ENCODE measurements at places on chromosomes 7 and 10.

DNA sequence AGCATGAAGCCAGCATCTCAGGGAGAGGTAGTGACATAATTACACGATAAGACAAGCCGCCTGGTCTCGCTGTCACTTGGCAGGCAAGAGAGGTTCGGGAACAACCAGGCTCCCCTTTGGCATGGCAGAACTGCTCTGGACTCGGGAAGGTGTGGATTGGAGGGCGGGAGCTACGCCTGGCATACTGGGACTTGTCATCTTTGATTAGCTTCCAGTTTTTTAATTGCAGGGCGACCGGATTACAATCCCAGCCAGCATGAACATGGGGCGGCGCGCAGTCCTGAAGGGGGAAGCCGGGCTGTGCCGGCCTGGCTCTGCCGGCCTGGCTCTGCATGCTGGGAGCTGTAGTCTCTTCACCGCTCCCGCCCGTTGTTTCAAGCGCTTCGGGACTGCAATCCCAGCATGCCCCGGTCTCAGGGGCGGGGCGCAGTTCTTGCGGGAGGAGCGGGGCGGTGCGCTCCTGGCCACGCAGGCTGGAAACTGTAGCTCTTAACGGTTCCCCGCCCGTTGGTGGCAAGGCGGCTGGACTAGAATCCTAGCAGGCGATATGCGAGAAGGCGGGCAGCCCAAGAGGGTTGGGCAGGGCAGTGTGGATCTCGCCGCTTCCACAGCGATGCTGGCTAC, 45.5 kb upstream of the ZNF716 start:
- no peak for DNase-seq

GRCh38 chr7:108073305-108074070, 56.7 kb downstream of the LAMB4 start:
- DNase-seq: no peak

- no peak for DNase-seq
Measured at GRCh38 chr10:133028956-133029355, 58.8 kb upstream of the ADGRA1 start.

- DNase-seq: no peak
Measured at GRCh38 chr10:56763090-56763489, 402.0 kb upstream of the ZWINT start.

DNA sequence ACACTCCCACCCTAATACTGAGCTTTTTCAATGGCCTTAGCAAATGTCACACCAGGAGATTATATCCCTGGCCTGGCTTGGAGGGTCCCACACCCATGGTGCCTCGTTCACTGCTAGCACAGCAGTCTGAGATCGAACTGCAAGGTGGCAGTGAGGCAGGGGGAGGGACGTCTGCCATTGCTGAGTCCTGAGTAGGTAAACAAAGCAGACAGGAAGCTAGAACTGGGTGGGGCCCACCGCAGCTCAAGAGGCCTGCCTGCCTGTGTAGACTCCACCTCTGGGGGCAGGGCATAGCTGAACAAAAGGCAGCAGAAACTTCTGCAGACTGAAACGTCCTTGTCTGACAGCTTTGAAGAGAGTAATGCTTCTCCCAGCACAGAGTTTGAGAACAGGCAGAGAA, 338.9 kb upstream of the MBL2 start:
- DNase-seq: no peak

DNA sequence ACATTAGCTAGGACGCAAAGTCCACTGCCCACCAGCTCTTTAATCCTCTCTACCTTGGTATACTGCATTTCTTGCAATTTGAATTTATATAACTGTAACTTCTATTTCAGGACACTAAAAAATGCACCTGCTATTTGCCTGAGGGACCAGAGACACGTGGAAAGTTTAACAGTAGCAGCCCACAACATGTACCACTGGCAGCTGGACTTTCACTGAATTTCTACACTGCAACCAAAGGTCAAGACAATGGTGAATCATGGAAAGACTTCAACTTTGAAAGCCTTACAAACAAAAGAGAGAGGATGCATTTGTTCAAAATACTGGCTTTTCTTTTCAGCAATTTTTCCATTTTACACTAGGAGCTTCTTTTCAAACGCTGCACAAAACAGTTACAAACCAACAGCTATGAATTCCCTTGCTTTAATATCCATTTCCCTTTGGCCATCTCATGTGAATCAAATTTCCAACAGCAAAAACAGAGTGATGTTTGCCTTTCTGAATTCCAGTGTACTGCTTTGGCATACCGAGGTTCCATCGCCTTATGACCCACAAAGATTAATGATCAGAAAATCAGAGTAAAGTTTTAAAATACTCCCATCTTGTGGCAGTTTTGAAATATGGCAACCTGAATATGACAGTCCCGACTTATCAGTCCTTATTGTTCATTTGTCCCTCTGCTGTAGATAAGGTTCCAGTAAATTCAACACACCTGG, 29.9 kb upstream of the HNRNPH3 start:
- no peak for DNase-seq

- DNase-seq: no peak
Measured at GRCh38 chr7:158238616-158239289, 348.9 kb downstream of the PTPRN2 start.

DNA sequence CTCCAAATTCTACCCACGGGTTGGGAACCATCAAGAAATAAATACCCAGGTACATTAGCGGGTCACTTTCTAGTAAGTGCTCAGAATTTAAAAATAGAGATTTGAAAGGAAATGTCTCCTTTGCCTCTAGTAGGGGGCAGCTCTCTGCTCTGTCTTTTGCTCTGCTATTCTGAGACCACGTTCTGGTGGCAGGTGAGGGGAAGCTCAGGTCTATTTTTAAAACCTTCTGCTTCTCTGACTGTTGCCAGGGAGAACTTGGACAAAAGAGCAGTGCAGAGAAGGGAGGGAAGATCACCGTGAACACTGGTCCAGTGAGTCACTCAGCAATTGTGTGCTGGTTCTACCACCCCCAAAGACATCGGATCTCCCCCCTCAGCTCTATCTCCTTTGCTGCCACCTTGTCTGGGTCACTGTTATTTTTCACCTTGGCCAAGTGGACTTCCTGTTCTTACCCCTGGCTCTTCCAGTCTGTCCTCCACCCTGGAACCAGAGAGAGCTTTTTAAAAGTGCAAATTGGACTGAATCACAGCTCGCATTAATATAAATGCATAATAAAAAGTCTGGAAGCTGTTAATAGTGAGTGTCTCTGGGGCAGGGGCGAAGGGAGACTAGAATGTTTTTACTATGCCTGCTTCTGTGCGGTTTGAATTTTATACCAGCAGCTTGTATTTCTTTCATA, 72.4 kb upstream of the LOXL4 start:
- DNase-seq: no peak

- no peak for DNase-seq
Measured at GRCh38 chr10:78312197-78313047, 278.8 kb downstream of the RPS24 start.

DNA sequence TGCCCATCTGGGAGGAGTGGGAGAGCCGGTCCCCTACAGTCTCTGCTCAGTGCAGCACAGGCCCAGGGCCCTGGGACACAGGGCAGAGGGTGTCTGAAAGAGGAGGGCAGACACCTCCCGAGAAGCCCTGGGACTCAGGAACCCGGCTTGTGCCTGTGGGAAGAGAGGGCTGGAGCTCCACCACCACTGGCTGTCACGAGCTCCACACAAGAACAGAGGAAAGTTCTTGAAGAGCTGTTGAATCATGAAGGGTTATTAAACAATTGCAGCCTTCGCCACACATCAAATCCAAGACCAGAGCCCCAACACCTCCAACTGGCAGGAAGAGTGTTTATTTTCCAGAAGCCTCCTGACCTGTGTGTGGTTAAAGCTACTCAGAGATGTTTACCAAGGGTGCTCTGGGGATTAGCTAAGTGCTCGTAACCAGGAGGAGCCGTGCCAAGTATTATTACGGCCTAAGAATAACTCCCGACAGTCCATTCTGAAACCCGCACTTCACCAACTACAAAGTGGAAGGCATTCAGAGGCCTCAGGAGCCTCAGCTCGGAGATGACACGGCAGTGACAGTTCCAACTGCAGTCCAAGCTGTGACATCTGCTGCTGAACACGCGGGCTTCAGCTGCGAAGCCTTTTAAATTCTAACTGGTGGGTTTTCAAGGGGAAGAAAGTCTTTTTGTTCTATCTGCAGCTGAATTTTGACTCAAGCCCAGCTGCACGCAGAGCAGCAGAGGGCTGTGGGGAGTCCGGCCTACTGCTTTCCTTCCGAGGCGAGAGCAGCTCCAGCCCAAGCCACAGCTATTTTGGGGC, 75.1 kb downstream of the MAD1L1 start:
- no peak for DNase-seq

DNA sequence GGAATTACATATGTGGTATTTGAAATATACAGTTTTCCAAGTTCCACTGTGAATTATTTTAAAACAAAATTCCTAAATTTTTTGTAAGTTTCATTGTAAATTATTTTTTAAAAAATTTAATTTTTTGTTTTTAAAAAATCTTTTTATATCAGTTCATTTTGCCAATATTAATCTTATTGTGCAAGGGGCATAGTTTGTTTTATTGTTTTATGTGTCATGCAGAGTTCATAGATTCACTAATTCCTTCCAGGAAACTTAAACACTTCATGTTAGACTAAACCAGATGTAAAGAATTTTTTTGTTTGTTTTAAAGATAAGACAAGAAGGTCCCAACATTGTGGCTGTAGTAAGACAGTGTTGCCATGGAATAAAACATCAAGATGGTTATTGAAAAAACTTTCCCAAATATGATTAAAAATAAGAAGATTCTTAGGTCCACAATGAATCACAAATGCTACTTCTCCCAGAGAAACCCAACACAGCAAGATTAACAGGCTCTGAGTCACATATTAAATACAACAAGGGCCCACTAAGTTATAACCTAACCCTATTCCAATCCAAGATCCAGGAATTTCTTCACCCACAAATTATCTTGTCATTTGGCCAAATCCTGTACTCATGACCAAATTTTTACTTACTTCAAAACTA, 464.7 kb upstream of the IGFBP3 start:
- DNase-seq: no peak

DNA sequence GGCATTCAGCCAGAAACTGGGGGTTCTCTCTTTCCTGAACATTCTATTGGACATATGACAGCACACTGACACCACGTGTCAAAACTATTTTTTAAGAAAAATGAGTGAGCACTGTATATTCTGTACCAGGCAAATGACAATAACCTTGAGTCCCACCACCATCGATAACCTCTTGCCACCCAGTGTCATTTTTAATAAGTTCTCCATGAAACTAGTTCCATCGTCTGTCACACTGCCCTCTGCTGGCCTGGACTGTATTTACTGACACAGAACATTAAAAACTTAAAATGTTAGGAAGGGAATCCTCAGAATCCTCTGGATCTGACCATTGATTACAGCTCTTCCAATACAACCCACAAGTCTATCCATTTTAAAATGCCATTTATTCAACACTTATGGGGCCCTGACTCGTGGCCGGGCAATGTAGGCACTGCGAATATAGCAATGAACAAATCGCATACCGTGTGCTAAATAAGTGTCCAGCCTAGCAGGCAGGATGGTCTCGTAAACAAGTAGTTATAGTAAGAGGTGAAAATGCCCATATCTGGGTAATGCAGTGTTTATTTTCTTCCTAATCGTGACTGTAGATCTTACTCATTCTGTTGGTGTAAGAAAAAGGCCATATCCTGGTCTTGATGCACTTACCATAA, 35.9 kb upstream of the CACNB2 start:
- DNase-seq: peak; percentile 4

DNA sequence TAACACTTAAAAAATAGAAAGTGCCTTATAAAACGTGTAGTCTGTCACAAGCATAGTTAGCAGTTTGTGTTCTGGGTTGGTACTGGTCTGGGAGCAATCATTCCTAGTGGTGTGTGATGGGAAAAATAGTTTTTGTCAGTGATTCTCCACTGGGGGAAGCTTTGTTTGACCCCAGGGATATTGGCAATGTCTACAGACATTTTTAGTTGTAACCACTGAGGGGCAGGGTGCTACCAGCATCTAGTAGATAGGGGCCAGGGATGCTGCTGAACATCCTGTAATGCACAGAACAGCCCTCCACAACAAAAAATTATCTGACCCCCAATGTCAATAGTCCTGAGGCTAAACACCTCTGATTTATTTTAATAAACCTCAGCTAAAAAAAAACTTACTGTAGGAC, 51.6 kb upstream of the CREB5 start:
- no peak for DNase-seq

DNA sequence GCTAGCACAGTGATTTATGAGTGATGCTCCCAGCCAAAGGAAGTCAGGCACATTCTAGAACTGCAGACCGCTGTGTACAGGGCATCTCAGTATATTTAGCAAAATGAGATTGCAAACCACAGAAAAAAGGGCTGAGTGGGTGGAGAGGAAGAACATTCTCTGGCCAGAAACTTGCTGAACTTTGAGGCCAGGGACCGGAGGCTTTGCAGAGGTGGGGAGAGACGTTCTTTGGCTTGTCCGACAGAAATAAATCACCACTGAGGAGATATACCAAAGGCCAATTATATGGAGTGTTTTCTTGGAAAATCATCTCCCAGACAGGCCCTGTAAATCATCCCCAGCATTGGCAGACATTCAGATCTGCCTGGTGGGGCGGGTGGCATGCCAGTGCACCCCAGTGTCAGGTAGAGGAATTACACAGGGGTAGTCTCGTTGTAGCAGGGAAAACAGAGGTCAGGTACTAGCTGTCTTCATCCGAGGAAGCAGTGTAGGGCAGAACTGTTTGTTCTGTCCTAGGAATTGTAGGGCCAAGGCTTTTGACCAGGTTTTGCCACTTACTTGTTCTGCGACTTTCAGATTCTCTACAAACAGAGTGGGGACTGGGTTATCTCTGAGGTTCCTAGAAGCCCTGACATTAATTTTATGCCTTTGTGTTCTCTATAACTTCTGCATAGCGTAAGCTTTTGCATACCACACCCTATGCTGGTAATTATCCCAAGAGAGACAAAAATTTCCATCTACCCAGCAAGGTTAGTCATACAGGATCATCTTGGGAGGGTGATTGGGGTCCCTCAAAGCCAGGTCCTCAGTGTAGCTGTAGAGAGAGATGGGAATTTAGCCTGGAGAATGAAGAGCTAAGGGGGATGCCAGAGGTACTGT, 655.6 kb downstream of the LRMDA start:
- DNase-seq: no peak

- DNase-seq: no peak
Measured at GRCh38 chr7:25940086-25940906, 211.7 kb upstream of the NFE2L3 start.

GRCh38 chr7:38242814-38243213, 30.6 kb downstream of the TARP start:
- DNase-seq: no peak

DNA sequence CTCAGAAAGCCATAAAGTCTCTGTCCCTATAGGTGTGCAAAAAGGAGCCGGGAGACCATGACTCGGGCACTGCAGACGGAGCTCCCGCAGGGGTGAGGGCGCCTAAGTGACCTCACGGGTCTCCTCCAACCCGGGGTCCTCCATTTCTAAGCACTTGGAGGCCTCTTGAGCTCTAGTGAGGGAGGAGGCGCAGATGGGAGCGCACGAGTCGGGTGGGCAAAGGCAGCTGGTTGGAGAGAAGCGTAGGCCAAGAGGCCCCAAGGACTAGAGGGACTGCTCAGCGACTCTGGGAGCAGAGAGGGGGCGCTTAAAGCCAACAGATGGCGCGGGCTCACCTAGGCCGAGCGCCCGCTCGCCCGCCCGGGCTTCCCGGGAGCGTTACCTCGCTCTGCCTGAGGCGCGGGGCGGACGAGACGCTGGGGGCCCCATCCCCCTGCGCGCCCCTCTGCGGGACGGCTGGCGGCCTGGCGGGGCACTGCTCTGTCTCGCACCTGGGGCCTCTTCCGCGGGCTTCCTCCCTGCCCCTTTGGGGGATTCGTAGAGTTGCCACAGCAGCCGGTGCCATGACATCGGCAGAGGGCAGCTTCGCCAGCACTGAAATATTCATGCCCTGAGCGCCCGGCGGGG, 523 bp upstream of the CDH23 start:
- no peak for DNase-seq

- DNase-seq: no peak
Measured at GRCh38 chr7:82444220-82444909, 788 bp upstream of the CACNA2D1 start.

All from activated CD8-positive, alpha-beta memory T cell treated with anti-CD3 and anti-CD28 coated beads for 1 hour (primary cell).